ENCODE measurements at places on chromosomes 13 and 19.

DNA sequence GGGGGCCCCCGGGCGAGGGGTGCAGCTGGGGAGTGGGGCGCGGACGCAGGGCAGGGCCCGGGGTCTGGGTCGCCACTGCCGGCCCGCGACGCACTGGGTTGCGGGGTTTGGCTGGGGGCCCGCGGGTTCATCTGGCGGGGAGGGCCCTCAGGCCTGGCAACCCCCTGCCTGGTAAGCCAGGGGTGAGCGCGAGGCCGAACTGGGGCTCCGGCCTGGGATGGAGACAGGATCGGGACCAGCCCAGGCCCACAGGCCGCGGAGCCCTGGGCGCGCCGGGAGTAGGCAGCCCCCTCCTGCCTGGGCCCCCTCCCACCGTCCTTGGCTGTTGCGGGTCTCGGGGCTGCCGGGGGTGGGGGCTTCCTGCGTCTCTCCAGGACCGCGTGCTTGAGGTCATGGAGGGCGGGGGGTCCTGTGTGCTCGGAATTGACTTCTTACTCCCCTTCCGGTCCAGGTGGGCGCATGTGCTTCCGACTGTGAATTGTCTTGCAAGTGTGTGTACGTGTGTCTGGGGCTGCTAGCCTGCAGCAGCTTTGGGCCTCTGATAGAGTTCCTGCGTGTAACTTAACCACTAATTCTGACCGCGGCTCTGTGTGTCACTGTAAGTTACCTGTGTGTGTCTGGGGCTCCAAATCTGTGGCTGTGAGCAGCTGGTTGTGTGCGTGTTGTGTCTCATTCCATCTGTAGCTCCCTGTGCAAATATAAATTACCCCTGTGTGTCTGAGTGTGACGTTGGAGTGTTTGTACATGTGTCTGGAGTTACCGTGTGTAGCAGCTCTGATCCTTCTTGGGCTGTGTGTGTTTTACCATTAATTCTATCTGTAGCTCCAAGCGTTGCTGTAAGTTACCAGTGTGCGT lies 751 bp downstream of the GRAMD1A start:
- peak; percentile 94 for DNase-seq

GRCh38 chr13:31945202-31945961 lies 86.2 kb upstream of the FRY start:
- DNase-seq = peak; percentile 95

- DNase-seq = no peak
Observed at GRCh38 chr13:33263484-33263883, 22.1 kb downstream of the STARD13 start.

DNA sequence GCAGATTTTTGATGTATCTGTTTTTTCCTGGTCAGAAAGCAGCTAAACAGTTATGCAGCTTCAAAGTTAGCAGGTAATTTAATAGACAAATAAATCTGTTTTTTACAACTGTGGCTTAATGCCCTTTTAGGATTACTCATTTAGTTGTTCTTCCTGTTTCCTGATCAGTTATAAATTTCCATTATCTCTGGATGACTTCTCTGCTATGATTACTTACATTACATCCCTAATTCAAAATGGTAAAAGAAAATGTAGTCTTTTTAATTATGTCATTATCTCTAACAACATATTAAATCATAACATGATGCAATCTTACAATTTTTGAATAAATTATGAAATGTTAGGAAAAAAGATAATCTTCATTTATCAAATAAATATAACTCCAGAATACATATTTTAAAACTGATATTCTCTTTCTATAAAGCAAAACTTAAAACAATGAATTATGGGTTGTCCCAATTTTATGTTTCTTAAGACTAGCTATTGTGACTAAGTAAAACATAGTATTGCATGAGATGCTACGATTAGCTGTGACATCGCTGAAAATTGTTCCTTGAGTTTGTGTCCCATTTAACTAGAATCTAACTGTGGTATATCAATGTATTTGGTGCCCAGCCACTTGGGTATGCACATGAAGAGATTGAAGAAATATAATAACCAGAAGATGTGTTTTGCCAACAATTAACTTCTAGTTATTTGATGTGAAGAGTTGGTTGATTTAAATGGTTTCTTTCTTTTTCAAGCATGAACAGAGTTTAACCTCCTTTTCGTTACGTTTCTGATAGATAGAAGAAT lies 605.3 kb upstream of the SPRY2 start:
- DNase-seq = no peak

DNA sequence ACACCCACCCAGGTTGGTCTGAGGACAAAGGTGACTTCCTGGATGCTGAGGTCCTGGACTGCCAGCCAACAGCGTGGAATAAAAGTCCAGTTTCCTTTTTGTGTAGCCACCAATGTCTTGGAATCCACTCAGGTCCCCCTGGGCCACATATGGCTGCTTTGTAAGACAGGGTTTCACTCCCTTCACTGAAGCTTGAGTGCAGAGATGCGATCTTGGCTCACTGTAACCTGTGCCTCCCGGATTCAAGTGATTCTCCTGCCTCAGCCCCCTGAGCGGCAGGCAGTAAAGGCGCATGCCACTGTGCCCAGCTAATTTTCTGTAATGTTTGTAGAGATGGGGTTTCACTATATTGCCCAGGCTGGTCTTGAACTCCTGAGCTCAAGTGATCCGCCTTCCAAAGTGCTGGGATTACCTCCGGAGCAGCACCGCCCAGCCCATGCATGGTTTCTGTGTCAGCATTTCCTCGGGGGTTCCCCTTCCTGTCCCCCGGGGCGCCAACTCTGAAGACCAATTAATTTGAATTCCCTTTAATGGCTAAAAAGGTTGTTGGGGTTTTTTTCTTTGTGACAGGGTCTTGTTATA lies 17.5 kb downstream of the KANK2 start:
- no peak for DNase-seq

DNA sequence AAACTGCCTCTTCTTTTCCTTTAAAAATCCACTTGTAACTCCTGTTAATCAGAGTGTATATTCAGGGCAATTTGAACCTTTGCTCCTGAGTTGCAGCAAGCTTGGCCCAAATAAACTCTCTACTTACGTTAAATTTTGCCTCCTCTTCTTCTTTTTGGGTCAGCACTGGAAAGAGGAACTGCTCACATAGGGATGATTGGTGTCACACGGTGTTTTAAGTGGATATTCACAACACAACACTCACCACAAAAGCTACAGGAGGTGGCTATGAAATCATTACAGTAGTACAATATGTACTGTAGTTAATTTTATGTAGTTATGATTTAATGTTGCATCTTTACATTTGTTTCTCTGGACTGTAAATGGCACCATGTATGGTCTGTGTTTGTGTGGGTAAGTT lies 96.8 kb upstream of the DOCK9 start:
- DNase-seq = no peak

GRCh38 chr19:5231857-5232678 lies 108.5 kb downstream of the PTPRS start:
- DNase-seq = peak; percentile 42

DNA sequence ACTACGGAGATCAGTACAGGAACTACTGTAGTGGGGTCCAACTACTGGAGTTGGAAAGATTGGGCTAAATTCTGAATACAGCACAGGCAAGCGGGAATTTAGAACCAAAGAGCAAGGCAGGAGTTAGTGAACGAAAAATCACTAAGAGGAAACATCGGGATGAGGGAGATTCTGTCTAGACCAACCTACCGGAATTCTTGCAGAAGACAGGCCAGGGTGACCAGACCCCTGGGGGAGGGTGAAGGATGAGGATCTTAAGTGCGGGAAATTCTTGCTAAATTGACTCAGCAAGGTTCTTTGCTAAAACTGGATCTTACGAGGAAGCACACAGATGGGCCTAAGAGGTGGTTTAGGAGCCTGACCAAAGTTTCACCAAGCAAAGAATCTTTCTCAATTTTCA lies 13.2 kb upstream of the PSPC1 start:
- no peak for DNase-seq

GRCh38 chr13:111790621-111791020 lies 276.3 kb upstream of the SOX1 start:
- no peak for DNase-seq

GRCh38 chr13:75312884-75313520 lies 169.0 kb downstream of the TBC1D4 start:
- no peak for DNase-seq

DNA sequence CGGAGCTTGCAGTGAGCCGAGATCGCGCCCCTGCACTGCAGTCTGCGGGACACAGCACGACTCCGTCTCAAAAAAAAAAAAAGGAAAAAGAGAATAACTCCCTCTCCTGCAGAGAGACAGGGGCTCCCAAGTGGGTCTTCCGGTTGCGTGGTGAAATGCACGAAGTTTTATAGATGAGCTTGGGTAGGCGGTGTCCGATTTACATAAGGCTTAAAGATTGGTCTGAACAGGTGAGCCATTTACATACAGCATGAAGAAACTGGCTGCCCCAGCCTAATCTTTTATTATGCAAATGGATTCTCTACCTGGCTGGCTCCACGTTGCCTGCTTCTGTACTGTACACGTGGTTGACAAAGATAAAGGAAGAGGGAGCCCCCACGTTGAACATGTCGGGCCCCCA lies 19.5 kb downstream of the ADGRE2 start:
- DNase-seq = peak; percentile 24

GRCh38 chr19:5345895-5346386 lies 5.3 kb upstream of the PTPRS start:
- DNase-seq = no peak

GRCh38 chr13:60009300-60010253 lies 154.2 kb downstream of the DIAPH3 start:
- DNase-seq = peak; percentile 44

DNA sequence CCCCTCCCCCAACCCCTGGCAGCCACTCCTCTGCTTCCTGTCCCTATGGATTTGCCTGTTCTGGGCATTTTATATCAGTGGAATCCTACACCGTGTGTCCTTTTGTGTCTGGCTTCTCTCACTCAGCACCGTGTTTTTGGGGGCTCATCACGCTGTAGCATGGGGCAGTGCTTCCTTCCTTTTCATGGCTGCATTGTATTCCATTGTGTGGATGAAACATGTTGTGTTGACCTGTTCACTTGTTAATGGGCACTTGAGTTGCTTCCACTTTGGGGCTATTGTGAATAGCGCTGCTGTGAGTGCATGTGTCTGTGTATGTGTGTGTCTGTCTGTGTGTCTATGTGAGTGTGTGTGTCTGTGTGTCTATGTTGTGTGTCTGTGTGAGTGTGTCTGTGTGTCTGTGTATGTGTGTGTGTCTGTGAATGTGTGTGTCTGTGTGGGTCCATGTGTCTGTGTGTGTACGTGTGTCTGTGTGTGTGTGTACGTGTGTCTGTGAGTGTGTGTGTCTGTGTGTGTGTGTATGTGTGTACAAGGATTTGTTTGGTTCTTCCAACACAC lies 57.2 kb downstream of the AP1M1 start:
- DNase-seq = no peak

DNA sequence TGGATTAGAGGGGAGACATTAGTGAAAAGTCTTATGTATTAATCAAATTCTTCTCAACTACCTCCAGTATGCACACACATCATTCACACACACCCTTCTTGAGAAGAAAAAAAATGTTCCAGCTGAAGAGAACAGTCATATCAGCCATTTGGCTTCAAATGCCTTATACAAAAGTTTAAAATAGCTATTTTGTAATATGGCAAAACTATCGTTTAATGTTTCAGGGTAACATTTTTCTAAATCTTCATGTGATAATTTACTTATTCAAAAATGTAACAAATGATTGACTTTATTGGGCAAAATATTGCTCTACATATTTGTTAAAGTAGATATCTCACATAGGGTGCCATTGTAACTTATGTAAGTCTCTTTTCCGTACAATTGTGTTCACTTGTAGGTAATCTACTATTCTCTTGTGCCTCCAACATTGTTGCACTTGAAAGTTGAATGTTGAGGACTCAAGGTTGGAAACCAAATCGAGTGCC lies 13.6 kb downstream of the ZIC2 start:
- no peak for DNase-seq

Data from DMS53 (cell line).